Psoas muscle (tissue), 8 donors: ENCODE measurements at places on chromosomes 13 and 19.

DNA sequence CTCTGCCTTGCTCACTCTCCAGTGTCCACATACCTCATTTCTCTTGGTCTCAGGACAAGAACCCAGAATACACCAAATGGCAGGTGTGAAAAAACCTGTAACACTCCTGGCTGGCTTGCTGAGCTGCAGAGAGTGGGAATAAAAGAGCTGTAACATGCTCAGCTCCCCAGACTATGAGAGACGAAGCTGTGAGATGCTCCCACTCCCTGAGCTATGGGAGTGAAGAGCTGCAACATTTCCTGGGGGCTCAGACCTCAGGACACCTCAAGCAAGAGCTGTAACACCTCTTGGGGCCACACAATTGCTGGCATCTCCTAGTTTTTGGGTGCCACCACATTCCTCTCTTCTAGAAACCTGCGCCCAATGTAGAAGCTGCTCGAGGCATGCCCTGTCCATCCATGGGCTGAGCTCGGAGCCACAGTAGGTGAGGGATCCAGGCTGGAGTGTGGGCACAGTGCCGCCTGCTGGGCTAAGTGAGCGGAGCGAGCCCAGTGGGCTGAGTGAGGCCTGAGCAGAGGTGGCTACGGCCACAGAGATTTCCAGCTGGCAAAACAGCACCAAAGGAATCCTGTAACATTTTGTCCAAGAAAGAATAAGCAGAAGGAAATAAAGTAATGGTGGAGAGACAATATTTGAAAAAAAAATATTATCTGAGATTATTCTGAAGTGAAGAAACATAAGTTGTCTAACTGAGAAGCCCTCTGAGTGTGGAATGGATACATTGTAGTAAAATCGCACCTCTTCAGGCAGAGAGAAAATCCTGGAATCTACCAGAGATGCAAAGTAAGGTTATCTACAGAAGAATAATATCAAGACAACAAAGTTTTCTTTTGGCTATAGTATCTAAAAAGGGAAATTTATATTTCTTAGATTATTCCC, 186.2 kb upstream of the PCDH9 start:
- no peak for DNase-seq

DNA sequence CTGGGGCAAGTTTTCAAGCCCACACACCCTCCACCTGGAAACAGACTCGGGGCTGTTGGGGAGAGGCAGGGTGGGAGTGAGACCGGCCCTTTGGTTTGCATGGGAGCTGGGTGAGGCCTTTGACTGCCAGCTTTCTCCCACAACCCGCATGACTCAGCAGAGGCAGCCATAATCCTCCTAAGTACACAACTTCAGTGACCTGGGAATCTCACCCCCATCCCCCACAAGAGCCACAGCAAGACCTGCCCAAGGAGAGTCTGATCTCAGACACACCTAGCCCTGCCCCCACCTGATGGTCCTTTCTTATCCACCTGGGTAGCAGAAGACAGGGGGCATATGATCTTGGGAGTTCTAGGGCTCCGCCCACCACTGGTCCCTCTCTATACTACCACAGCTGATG, 1615.4 kb downstream of the EFNB2 start:
- DNase-seq: no peak

GRCh38 chr13:39224671-39225240, 186.5 kb downstream of the NHLRC3 start:
- no peak for DNase-seq

DNA sequence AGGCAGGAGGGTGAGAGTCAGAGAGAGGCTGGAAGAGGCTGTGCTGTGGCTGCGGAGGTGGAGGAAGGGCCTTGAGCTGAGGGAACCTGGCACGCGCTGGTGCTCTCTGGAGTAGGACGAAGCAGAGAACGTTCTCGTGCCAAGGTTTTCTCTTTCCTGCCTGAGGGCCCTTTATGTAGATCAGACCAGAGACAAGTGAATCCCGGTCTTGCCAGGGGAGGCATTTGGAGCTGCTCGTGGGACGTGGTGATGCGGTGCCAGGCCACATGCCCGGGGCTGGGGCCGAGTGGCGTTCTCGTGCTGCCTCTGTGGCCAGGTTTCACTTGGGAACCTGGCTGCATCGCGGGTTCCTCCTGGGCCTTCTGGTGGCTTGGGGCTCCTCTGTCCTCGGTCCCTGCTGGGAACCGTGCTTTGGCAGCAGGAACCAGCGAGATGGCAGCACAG, 54.2 kb downstream of the KDM4B start:
- no peak for DNase-seq

DNA sequence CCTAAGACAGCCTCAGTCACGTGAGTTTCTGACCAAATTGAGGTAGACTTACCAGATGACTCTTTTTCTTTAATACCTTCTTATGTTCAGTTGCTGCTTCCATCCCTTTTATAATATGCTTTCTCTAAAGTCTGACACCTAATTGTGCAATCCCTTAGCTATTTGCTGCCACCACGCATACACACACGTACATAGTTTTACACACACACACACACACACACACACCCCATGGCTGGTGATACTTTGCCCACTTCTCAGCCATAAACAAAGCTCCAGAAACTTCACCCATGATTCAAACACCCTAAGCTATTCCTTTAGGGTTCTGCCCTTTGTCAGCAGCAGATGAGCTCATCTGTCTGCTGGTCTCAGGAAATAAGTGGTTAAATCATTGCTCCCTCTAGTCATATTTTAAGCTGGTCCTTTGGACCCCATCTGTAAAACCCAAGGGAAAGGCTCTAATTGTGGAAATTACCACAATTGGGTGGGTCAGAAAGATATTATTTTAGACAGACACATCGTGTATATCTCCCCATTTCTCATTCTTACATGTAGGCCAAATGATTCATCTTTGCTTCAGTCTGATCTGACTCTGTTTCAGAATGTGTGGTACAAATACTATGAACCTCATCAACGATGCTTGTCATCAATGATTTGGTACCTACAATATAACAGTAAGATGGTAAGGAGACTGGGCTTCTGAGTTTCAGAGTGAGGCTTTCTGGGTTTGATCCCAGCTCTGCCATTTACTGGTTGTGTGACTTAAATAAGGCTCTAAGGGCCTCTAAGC, 69.2 kb downstream of the NALCN start:
- no peak for DNase-seq

DNA sequence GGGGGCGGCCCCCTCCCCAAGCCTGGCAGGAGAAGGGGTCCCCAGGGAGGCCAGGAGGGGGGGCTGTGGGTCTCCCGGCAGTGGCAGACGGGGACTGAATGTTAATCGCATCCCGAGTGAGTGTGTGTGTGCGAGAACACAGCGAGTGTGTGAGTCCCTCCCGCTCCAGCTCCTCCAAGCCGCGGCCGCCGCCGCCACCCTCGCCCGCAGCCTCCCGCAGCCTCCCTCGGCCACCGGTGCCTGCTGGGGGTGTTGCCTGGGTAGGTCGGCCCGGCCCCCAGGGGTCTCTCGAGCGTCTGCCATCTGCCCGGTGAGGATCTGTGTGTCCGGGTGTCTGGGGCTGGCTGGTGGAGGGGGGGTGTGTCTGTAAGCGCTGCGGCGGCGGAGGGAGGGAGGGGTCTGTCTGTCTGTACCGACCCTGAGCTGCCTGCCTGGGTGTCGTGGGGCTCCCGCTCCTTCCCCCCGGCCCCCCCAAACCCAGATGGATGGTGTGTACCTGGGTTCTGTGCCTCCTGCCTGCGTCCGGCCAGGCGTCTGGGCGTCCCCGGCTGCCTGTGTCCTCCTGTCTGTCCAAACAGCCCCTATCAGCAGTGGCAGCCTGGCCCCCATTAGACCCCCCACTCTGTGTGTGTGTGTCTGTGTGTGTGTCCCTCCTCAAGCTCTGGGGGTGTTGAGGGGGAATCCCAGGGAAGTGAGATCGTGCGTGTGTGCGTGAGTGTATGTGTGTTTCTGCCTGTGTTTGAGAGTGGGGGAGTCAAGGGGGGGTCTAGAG, at the start of gene GRIN2D:
GRIN2D (plus strand) TSS at position 110 of the 772 bp plus-strand sequence. CDS start 4,725 bp downstream, outside the sequence.
- DNase-seq: no peak

DNA sequence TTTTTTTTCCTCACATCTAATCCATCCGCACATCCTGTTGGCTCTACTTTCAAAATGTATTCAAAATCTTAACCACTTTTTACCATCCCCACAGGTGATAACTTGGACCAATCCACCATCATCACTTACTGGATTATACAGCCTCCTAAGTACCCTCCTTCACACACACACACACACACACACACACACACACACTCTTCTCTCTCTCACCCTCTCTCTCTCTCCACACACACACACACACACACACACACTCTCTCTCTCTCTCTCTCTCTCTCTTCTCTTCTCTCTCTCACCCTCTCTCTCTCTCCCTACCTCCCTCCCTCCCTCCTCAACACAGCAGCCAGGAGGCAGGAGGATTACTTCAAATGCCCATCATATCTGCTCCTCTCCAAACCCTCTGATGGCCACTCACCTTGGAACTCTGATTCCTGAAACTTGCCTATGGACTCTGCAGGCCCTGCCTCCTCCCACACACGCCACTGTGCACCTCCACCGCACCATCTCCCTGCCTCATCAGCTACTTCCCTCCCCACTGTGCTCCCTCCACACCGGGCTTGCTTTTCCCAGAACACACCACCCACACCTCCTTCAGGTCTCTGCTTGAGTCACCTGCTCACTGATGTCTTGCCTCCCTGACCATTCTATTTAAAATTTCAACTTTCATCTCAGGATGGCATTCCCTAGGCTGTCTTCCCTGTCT, 39.7 kb downstream of the RCBTB2 start:
- no peak for DNase-seq

GRCh38 chr19:39474139-39474620, 6.5 kb upstream of the TIMM50 start:
- peak; percentile 82 for DNase-seq

DNA sequence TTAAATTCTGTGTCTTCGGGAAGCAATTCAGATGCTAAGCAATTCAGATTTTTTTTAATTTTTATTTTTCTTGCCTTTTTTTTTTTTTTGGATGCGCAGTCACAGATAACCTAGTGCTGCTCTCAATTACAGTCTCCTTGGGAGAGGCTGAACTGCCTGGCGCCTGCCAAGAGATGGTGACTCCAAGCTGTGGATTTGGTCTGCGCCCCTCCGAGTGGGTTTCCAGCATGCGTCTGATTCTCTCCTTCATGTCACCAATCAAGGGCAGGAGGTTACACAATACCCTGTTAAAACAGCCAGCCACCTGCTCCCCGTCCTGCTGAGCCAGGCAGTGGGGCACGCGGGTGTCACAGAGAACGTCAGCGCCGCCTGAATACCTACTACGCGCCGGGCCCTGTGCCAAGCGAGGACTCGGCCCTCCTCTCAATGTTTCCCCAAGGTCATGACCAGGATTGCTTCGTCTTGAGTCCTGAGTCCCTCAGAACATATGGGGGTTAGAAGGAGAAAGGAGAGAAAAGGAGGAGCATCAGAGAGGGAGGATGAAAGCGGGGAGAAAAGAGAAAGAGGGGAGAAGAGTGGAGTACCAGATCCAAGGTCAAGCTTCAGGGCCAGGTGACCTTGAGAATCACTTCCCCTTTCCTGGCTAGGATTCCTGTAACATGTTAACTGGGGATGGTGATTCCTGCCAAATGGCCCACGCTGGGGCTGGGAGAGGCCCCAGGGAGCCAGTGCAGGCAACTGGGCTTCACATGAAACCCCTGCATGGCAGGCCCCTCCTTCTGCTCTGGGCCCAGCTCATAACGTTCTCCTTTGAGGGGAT, 213.6 kb downstream of the URI1 start:
- DNase-seq: peak; percentile 8

DNA sequence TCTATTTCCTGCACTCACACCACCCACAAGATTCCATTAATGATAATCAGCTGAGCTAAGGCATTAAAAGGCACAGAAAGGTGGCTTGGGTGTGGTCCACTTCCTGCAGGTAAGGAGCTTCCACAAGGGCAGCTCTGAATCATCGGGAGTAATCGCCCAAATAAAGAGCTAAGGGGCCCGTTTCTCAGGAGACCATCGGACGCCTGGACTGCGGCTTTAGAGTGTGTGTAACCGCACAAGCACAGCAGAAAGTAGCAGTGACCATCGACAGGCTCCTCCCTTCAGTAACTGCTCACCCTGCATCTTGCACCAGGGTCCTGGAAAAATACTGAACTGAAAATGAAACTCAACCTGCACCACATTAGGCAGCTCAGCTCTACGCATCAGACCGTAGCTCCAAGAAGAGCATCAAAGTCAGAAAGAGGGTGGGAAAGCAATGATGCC, 6.0 kb downstream of the STK24 start:
- DNase-seq: no peak

DNA sequence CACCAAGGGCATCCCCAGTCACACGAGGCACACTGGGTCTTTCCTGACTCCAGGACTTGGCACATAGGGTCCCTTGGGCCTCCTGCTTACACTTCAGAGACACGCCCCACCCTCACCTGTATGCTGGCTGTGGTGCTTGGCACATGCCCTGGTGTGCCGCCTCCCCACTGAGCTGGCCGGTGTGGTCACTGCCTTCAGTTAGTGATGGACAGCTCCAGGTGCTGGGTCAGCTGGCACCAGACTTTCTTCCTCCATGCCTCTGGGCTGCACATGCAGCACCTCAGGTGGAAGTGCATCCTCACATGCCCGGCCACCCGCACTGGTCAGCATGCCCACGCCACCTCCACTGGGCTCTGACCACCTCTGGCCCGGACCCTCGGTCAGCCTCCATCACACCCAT, 52.9 kb downstream of the KLF2 start:
- peak; percentile 67 for DNase-seq

GRCh38 chr13:44575741-44576350, at the start of gene TSC22D1:
TSS of gene TSC22D1 (minus strand) at chr13:44576330. CDS start at chr13:44576074, 256 bp downstream.
- peak; percentile 67 for DNase-seq

DNA sequence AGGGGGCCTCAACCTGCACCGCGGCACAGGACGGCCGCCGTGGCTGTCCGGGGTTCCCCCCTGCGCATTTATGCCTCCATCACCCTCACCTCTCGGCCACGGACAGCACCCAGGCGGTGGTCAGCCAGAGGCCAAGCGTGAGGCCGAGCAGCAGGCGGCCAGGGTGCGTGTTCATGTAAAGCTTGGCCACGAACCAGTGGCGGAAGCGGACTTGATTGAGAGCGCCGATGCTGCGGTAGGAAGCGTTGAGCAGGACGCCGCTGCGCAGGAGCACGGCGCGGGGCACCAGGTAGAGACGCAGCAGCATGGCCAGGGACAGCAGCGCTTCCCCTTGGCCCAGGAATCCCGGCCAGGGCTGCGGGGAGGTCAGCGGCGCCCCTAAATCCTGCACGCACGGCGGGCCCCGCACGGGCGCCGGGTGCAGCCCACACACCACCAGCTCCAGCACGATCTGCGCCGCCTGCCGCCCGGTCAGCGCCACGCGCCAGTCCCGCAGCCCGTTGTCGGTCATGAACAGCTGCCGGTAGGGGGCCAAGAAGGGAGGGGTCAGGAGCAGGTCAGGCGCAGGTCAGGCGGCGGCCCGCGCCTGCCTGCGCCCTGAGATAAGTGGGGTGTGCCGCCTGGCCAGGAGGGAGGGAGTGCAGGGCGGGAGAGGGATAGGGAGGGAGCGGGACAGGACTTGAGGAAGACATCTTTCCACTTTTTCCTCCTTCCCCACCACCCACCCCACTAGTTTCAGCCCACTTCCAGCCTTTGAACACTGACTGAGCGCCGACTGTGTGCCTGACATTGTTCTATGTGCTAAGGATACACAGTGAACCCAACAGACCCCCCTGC, 6.5 kb downstream of the KCNN4 start:
- peak; percentile 68 for DNase-seq
